ENCODE measurements at places on chromosomes 1 and 21.

DNA sequence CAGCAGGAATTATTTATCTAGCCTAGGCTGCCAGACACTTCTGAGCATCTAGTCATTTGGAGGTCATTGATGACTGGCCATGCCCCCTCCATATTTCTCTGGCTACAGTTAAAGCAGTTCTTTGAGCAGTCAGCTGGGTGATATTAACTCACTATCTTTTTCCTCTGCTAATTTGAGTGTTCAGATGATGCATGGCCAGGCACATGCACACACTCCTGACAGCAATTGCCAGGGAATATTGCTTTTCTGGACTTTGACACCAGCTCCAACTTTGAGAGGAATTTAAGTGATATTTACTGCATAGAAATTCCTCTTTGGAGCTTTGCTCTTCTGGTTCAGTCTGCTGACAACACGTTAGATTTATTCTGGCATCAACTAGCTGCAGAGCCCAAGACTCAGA, 52.6 kb downstream of the CD247 start:
- DNase-seq: no peak

GRCh38 chr1:81412954-81413353, 387.8 kb upstream of the ADGRL2 start:
- no peak for DNase-seq

- DNase-seq: no peak
Measured at GRCh38 chr1:56844545-56845136, 10.0 kb upstream of the C8A start.

- no peak for DNase-seq
Measured at GRCh38 chr21:45651921-45652320, 8.4 kb downstream of the PCBP3 start.

DNA sequence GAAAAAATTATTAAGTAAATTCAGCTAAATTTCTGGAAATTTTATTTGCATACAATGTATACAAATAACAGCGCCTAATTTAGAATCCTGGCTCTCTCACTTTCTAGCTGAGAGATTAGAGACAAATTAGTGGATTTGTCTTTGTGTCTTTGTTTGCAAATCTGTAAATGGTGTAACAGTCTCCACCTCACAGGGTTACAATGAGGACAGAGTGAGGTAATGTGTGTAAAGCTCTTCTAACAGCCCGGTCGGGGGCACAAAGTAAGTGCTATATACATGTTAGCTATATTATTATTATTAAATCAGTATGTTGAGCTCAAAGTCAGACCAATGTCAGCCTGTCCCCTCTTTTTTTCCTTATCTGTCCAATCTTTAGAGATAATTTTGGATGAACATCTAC, 5.0 kb upstream of the ADAMTSL4 start:
- DNase-seq: no peak

- DNase-seq: no peak
Measured at GRCh38 chr1:239511875-239512274, 125.5 kb downstream of the CHRM3 start.

DNA sequence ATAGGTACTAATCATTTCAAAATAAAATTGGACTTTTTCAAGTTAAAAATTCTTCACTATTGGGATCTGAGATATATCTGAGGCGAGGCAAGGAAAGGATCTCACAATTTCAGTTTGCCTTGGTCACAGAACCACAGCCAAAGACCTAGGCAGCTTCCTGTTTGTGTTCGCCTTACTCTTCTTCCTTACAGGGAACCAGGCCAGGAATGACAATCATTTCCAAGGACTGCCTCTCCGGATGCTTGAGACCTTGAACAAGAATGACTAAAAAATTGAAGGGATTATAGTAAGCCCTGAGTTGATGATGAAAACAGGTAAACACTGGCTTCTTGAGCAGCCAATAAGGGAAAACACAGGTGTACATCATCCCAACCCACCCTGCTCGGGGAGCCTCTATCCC, 35.2 kb upstream of the SERBP1 start:
- no peak for DNase-seq

DNA sequence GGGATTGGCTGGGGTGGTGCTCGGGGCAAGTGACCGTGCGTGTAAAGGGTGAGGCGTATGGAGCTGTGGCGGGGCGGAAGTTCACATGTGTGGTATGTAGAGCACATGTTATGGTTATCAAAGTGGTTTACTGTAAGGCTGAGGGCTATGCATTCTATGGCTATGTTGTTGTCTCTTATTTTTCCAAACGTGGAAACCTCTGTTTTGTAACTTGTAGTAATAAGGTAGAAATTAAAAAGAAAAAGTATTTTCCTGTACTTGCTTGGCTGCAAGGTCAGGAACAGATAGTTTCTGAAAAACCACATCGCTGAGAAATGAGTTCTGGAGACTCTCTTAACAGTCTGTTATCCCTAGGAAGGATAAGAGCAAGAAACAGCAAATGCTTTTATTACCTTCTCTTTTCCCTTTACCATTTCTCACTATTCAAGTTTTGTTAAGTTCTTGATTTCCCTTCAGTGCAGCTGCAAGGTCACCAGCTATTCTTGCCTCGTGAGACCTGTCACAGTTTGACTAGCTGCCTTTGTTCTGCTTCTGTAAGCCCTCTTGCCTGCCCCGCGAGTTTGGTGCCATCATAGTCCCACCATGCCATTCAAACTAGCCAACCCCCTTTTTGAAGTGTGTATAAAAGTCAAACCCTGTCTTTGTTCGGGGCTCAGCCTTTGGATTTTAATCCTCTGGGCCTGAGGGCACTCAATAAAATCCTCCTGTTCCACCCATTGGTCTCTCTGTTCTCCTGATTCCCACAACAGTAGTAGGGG, 9.5 kb downstream of the RNU1-2 start:
- peak; percentile 68 for DNase-seq

GRCh38 chr1:166127003-166127402, 39.8 kb downstream of the FAM78B start:
- DNase-seq: no peak

DNA sequence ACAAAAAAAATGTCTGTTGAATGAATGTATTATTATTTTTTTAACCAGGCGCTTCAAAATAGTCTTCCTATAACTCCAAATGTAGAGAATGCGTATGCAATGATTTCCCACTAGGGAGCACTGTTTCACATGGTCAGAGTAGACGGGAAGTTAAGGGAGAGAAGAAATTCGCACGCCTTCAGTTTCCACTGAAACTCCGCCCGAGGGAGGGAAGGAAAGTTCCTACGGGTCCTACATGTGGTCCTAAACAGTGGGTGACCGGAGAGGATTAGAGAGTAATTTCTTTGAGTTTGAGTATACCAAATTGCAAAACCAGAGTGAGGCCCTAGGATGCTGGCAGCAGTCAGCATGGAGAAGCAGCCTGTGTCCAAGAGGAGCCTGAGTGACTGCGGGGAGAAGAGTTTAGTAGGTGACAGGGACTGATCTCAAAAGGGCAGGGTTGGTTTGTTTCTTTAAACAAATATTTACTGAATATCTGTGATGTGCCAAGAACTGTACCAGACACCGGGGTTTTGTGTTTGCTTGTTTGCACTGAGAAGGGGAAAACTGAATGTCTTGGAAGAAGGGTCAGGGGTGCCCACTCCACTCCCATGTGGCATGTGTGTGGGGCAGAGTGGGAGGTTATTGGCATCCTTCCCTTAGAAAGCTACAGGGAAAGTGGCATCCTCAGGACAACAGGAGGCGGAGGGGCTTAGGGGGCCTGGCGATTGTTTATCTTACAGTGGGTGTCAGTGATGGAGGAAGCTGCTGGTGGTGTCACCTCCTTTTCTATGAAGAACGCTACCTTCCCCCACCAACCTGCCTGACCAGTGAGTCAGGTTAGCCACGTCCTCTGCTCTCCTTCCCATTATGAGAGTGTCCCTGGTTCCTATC, 22.8 kb downstream of the RNU5D-1 start:
- no peak for DNase-seq

DNA sequence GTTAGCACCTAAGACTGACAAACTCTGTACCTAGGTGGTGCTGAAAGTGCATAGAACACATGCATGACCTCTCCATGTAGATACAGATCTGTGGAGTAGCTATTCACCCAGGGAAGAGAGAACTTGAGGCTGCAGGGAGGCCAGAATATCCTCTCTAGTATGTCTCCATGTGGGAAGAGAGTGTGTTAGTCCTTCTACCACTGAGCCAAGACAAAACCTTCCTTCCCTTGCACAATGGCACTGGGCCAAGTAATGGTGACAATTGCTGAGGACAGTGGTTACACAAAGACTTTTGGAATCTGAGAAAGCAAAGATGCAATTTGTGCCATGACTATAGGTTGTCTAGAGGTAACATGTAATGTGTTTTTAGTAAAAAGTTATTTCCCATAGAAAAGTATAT, 52.3 kb downstream of the C1orf198 start:
- no peak for DNase-seq

DNA sequence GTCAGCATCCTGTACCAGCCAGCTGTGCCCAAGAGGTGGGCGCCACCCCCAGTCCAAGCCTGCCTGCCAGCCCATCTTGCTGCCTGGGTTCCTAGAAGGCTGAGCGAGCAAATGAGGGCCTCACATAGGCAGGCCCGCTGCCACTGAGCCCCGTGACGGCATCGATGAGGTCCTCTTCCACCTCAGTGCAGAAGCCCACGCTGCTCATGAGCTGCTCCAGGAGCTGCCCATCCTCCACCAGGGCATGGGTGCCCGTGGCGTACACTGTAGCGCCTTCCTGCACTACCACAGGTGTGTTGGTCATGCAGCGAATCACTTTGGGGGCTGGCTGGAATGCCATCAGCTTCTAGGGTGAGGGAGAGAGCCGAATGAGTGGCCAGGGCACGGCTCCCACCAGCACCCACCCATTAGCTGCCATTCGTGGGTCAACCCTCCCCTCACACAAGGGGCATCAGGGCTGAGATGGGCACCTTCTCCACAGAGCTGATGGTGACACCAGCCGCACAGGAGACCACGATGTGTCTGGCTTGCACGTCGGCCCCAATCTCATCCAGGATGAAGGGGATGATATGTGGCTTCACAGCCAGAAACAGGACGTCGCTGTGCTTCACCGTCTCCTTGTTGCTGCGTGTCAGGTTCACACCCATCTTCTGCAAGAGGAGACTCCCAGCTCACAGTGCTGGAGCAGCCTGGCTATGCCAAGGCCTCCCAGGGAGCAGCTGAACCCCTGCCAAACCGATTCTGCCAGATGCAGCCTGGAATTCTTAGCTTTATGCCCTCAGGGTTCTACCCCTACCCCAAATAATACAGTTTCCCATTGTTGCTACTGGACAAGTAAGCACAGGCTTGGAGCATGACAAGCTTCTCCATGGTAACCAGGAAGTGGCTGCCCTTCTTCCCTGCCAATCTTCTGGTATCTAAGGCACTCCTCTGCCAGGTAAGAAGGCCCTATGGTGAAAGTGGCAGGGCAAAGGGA, 2.0 kb downstream of the PYCR2 start:
- no peak for DNase-seq

DNA sequence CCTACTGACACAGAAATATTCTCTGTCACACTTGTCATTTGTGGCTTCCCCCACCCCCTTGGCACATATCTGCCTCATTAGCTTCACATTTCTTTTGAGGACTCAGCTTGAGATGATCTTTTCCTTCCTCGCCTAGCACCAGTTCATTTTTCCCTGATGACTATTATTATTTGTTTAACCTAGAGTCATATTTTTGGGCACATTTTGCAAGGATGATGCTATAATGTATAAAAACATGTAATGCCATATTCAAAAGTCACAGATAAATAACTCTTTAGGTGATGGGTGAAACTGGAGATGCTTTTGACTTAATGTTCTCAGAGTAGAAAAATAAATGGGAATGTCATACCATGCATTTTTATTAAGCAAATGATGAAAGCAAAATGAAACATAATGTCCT, 202.7 kb downstream of the BACH1 start:
- no peak for DNase-seq

- no peak for DNase-seq
Measured at GRCh38 chr21:25582888-25583287, 24.4 kb downstream of the MRPL39 start.

DNA sequence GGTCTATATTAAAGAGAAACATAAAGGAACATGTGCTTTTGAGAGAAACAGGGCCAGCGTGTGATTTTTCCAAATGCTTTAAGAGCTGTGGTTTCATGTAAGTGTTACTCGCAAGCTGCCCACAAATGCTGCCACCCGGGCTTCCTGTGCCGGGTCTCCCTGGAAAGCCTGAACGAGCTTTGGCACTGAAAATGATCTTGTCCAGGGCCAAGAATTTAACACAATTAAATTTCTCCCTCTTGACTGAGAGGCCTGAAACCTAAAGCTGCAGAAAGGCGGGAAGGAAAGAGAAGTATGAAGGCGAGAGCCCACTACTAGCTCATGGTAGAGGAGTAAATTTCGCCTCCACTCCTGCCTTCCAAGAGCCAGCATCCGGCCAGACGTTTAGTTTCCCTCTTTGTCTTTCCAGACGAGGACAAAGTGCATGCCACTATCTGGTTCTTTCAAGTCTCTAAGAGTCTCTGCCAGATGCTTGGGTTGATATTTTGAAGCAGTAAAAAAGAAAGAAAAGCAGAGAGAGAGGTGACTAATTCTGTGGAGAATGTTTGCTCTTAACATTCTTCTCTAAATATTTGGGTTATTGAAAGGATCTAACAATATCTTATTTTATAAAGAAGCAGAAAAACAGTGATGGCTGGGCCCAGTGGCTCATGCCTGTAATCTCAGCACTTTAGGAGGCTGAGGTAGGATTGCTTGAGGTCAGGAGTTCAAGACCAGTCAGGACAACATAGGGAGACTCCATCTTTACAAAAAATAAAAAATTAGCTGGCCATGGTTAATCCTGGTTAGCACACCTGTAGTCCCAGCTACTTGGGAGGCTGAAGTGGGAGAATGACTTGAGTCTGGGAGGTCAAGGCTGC, 100.0 kb upstream of the HNRNPU start:
- DNase-seq: no peak

DNA sequence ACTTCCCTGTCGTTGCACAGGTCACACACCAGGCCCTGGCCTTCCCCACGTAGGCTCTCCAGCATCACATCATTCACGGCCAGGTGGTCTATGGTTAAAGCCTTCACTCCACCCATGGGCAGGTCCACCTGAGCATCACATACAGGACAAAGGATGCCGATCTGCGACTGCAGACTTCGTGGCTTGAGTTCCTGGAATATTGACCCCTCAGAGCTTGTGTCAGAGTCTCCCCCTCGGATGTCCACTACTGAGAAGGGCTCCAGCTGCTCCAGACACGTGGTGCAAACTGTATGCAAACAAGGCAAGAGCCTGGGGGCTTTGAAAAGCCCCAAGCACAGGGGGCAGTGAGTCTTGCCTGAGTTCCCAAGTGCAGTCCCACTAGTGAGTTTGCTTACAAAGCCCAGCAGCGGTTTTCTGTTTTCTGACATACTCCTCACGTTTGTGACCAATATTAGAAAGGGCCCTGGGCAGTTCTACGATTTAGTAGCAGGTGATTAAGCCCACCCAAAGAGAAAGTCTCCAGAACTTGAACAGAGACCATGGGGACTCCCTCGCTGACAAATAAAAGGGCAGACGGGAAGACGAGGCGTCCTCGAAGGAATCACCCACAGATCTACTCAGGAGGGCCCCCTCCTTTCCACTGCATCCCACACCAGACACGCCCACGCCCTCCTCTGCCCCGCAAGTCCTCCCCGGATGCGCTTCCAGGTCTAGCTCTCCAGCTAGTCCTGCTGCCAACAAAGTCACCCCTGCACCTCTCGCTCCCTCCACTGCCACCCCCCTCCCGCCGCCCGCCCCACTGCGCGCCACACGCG, 568 bp downstream of the TRIM45 start:
- no peak for DNase-seq
